ENCODE measurements at places on chromosomes 11 and 22.
A peak's percentile ranks its signal among the peaks of the same experiment; 100 is the strongest.

DNA sequence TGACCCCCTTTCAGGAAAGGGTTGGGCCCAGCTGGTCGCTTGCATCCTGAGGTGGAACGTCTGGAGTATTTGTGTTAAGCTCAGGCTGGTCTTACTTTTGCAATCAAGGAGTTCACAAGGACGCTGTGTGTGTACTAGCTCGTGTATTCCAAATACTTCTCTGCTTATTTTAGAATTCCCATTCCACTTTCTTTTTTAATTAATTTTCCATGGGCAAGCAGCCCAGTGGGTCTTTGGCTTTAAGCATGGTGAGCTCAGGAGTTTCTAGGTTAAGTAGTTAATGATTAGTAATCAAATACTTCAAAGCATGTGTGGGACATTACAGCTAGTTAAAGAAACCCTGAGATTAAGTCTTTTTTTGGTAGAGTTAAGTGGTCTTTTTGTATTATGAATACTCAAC, 68.6 kb downstream of the CSNK2A3 start:
- no peak for DNase-seq

DNA sequence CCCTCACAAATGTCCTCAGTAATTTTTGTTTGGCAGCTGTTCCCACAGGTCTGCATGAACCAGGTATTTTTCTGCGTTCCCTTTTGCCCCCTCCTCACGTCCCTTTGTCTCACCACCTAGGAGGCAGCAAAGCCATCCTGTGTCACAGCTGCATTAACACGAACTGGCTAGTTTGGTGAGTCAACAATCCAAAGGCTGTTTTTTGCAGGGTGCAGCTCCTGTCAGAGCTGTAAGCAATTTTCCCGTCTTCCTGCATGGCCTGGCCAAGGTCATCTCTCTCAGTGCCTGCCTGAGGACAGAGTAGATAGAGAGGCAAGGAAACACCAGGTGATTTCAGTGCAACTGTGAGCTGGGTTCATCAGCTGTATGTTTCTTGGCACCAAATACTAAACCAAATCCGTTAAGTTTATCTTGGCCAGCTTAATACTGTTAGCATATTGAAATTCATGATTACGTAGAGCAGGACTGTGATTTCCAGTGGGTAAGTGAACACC, 20.6 kb upstream of the VSIG10L2 start:
- DNase-seq, result no peak

DNA sequence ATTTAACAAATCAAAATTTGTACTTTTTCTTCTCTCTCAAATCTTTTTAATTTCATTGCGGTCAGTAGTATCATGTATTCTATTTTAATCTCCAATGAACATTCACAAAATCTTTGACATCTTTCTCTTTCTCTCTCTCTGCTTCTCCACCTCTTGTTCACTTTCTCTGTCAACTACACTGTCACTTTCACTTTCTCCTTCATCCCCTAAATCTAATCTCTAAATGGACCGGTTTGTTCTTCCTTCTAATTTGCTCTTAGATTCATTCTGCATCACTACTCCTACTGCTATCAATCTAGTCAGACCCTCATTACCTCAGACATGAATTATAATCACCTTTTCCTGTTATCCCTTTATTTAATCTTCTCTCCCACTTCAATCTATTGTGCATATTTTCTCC, 18.6 kb downstream of the CCDC73 start:
- DNase-seq, result no peak

DNA sequence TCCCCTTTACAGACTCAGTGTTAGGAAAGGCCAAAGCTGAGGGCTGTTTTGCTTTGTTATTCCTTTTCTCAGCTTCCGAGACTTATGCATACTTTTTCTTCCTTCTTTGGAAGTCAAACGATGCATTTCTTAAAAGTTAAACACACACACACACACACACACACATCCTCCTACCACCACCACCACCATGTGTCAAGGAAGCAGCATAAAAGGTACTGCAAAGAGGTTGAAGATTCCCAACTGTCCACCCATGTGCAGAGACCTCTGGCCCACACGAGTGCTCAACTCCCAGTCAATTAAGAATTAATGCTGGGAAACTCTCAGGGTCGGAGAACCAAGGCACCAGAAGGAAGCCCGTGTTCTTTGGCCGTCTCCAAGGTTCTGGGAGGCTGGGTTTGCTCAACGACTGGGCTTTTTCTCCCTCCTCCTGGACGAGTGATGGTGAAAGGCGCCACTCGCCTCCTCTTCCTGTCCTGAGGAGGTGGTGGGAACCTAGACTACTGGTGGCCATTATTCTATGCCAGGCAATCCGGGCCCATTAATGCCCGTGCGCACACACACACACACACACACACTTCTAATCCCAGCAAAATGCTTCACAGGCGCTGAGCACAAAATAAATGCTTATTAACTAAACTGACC, 15.1 kb downstream of the MN1 start:
- no peak for DNase-seq

DNA sequence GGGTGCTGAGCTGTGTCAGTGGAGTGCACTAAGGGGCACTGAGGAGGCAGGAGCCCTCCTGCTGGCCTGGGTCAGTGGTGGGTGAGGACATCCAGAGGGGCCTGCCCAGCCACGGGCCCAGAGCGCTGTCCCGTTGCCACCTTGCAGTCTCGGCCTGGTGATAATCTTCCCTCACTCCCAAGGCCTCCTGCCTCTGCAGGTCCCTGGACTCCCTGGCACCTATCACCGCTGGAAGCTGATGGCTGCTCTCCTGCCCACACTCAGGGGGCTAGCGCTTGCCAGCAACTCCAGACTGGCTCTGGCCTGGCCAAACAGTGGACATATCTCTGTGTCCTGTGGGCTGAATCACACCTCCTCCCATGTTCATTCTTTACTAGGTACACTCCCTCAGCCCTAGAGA, 86.5 kb upstream of the PITPNB start:
- DNase-seq, result no peak

GRCh38 chr11:105449100-105449734, 160.7 kb upstream of the GRIA4 start:
- peak; percentile 24 for DNase-seq

GRCh38 chr11:62133328-62134065, 9.7 kb downstream of the INCENP start:
- no peak for DNase-seq

GRCh38 chr11:28107191-28107749, 686 bp downstream of the KIF18A start:
- no peak for DNase-seq

DNA sequence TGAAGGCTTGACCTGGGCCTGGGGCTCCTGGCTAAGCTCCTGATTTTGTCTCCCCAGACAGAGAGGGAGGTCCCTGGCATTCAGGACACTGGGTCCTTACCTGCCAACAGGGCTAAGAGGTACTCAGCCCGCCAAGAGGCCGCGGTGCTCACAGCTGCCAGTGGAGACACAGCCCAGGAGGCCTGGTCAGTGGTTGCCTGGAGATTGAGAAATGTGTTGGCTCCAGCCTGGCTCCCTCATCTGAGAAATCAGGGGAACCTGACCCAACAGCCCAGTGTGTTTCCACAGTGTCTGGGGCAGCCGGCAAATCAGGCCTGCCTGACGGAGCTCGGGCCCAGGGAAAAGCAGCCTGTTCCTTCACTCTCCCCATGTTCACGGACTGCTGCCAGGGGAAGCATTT, 79.4 kb upstream of the NAV2 start:
- no peak for DNase-seq

DNA sequence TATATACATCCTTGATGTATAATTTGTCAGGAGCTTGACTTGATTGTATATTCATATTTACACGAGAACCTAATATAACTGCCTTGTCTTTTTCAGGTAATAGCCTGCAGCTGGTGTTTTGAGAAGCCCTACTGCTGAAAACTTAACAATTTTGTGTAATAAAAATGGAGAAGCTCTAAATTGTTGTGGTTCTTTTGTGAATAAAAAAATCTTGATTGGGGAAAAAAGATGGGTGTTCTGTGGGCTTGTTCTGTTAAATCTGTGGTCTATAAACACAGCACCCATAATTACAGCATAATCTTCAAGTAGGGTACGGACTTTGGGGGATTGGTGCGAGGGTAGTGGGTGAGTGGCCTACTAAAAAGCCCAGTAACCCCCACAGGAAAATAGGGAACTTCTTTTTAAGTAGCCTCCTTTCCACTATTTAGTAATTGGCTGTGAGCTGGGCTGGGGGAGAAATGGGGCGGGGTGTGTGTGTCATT, 7.5 kb downstream of the MALAT1 start:
- DNase-seq, result peak; percentile 64

DNA sequence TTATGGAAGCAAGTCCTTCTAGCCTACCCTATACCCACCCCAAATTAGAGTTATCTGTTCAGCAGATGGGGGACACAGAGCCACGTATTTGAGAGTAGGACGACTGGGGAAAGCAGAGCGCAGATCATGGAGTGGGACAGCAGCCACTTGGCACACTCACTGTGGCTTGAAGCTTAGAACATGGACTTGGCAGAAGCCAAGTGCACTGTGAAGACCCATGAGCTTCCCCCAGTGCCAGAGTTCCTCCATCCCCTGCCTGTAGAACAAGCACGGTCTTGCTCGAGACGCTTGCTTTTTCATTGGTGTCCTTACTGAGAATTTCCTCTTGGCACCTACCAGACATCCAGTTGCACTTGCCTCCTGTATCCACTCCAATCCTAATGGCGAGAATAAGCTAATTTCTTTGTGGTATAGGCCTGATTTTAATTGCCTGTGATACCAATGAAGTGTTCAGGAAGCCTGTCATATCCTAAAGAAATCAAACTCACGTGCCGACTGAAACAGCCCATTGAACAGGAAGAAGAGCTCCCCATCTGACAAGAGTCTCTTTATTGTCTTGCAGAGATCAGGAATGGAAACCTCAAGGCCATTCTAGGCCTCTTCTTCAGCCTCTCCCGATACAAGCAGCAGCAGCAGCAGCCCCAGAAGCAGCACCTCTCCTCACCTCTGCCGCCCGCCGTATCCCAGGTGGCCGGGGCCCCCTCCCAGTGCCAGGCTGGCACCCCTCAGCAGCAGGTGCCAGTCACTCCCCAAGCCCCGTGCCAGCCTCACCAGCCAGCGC, 166.9 kb downstream of the NAV2 start:
- DNase-seq, result no peak

GRCh38 chr11:126391286-126391954, 35.9 kb downstream of the ST3GAL4 start:
- DNase-seq, result no peak

DNA sequence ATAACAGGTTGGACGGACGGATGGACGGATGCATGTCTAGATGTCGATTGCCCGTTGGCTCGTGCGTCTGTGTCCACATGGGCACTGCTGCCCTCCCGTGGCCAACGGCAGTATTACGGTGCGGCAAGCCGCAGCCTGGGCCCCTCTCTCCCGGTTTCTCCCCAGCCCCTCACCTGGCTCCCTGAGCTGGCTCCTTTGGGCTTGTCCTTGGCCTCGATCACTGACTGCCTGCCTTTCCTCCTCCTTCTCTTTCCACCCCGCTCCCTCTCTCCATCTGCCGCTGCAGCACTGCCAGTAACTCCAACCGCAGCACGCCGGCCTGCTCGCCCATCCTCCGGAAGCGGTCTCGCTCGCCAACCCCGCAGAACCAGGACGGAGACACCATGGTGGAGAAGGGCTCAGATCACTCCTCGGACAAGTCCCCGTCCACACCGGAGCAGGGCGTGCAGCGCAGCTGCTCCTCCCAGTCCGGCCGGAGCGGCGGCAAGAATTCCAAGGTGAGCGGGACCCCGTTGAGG, 77.3 kb downstream of the SCN3B start:
- peak; percentile 46 for DNase-seq

All from inflammatory macrophage (primary cell).